ENCODE measurements at places on chromosomes 2 and 18.
A peak's percentile ranks its signal among the peaks of the same experiment; 100 is the strongest.

- no peak for DNase-seq
These were observed 2.9 kb downstream of the TEX261 start for GRCh38 chr2:70991742-70992141.

DNA sequence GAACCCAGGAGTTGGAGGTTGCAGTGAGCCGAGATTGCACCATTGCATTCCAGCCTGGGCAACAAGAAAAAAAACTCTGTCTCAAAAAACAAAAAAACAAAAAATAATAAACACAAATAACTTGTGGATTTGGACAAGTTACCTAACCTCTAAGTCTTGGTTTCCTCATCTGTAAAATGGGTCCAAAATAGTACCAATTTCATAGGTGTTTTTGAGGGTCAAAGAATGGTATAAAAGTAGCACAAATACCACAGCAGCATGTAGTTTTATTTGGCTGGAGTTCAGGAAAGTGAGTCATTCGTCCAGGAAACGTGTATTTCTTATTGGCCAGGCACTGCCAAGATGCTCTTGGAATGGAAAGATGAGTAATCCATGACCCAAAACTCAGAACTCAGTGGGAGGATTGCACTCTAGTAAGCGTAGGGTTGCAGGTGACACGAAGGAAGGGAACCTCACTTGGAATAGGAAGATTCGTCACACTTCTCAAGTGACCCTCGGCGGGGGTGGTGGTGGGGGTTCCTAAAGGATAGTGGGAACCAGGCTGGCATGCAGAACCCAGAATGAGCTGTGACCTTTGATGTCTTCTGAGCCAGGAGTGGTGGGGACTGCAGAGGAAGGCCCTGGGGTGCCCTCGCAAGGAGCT, 24.4 kb downstream of the GRHL1 start:
- peak; percentile 73 for DNase-seq

- DNase-seq: no peak
These were observed 602.8 kb downstream of the EPHA4 start for GRCh38 chr2:220969348-220969747.

GRCh38 chr2:176081376-176081836, 2.4 kb downstream of the EVX2 start:
- DNase-seq: no peak

GRCh38 chr2:100718065-100718629, 101.8 kb upstream of the NPAS2 start:
- no peak for DNase-seq

GRCh38 chr18:69326094-69326493, 74.6 kb upstream of the DOK6 start:
- no peak for DNase-seq

- no peak for DNase-seq
These were observed 118.0 kb downstream of the PXDN start for GRCh38 chr2:1626271-1626681.

- DNase-seq: no peak
These were observed 34.2 kb downstream of the PLCL1 start for GRCh38 chr2:197838579-197838978.

DNA sequence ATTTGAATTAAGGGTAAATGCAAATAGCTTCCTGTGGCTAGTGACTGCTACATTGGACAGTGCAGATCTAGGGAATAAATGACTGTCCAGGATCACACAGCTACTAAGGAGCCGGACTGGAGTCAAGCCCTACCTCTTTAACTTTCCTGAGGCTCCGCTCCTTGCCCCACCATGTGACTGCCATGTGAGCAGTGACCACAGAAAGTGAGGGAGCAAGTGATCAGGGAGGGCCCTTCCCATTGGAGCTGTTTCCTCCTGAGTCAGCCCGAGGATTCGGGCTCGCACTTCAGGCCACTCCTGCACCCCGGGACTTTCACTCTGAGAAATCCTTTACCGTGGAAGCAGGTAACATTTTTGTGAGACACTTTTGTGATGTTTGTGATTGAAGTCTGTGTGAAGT, 198.0 kb downstream of the ANKRD30B start:
- no peak for DNase-seq

GRCh38 chr2:130839011-130839780, 2.5 kb downstream of the ARHGEF4 start:
- no peak for DNase-seq

- DNase-seq: no peak
These were observed 40.7 kb upstream of the GALR1 start for GRCh38 chr18:77208964-77209363.

DNA sequence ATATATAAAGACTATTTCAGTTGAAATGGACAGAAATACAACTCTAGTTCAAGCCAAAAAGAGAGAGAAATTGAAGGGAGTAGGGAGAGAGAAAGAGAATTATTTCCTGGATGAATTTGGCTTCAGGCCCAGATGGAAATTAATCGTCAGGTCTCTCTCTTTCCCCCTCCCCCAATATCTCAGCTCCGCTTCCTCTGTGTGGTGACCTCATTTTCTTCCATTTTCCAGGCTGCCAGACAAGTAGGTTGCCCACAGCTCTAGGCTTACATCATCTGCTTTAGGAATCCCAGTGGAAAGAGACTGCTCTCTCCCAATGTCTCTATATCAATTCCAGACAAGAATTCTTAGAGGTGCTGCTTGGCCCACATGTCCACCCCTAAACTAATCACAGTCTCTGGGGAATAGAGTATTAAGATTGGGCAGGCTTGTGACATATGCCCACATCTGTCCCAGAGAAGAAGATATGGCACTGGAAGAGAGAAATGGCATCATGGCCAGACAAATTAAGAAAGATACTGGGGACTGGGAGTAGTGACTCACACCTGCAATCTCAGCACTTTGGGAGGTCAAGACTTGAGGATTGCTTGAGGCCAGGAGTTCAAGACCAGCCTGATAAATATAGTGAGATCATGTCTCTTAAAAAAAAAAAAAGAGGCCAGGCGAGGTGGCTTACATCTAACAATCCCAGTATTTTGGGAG, 37.2 kb upstream of the CFAP36 start:
- DNase-seq: peak; percentile 78

DNA sequence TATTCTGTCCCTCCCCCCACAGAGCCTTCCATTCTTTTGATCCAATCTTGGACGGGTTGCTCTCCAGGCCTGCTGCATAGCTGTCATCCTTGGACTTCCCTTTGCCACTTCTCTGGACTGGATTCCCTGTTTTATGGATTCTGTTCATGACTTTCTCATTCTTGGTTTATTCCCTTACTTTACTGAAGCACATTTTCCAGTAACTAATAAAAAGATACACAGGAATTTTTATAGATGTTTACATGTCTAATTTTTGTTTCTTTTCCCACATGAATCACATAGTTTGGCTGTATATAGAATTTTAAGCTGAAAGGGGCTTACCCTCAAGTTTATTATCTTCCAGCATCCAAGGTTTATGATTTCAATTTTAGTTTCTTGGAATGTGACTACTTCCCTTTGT, 37.9 kb downstream of the GDF7 start:
- DNase-seq: no peak

GRCh38 chr2:223626716-223627115, 24.6 kb upstream of the SCG2 start:
- no peak for DNase-seq

DNA sequence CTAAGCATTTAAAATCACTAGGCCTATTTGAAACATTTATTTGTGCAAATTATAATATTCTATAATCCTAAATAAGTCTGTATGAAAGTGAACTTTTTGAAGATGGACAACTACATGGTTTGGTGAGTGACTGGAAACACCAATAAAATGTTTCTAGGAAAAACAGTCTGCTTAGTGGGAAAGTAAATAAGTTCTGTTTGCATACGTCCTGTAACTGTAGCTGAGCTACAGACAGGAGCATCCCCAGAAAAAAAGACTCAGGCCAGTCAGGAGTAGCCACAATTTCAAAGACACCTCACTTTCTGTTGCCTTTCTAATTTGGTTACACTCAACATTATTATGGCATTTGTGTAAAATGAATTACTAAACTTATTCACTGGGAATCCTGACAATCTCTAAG, 28.4 kb upstream of the KCNJ3 start:
- DNase-seq: no peak

GRCh38 chr2:8278709-8279354, 403.0 kb upstream of the ID2 start:
- no peak for DNase-seq

DNA sequence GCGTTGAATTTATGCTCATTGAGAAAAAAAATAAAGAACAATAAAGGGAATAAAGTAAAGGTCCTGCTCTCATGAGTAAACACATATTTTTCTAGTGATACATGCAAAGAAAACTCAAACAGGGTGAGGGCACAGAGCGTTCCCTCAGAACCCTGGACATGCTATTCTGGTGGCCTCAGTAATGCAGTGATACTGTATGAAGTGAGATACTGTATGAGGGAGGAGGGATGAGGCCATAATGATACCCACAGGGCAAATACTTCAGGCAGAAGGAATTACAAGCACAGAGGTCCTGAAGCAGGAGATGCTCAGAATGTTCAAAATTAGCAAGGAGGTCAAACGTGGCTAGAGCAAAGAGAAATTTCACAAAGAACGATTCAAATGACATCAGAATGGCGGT, 28.4 kb upstream of the RNU4ATAC start:
- DNase-seq: no peak

DNA sequence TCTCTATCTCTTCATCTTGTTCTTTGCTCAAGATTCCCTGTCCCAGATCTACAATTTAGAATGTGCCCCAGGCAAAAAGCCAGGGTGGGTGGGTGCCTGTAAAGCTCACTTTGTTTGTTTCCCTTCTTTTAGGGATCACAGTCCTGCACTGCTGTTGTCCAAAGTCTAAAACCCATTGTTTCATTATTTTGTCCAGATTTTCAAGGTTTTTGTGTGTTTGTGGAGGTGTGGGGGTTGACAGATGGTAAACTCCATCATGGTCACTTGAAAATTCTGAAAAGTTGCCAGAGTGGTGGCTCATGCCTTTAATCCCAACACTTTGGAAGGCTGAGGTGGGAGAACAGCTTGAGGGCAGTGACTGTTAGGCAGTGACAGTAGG, 41.5 kb downstream of the YES1 start:
- no peak for DNase-seq

- no peak for DNase-seq
These were observed 65.1 kb downstream of the HPCAL1 start for GRCh38 chr2:10367472-10368439.

DNA sequence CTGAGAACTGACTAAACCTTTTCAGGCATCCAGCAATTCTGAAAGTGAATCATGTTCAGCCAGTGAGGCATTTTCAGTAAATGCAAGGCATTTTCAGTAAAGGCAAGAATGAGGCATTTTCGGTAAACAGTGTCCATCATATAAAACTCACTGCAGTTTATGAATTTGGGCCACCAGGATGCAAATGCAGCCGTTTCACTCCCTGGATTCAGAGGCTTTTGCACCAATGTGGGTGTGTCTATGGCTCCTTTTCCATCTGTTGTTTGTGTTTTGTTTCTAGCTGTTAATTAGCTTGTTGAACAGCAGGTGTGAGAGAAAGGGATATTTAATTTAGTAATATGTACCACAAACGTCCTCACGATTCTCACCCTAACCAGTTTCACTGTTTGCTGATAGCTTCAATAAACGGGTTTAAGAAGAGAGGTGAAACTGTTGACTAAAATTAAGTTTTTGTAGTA, 116.3 kb upstream of the PGAP1 start:
- no peak for DNase-seq

DNA sequence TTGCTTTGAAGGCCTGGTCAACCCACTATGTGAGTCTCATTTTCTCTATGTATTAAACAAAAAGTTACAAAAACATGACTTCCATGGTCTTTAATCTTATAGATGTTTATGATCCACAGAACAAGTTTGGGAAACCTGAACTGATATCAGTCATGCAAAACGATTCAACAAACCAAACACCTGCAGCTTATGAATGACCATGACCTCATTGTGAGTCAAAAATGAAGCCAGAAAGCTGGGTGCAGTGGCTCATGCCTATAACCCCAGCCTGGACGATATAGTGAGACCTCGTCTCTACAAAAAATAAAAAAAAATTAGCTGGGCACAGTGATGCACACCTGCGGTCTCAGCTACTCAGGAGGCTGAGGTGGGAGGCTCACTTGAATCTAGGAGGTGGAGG, 270.4 kb upstream of the CCDC68 start:
- DNase-seq: no peak

DNA sequence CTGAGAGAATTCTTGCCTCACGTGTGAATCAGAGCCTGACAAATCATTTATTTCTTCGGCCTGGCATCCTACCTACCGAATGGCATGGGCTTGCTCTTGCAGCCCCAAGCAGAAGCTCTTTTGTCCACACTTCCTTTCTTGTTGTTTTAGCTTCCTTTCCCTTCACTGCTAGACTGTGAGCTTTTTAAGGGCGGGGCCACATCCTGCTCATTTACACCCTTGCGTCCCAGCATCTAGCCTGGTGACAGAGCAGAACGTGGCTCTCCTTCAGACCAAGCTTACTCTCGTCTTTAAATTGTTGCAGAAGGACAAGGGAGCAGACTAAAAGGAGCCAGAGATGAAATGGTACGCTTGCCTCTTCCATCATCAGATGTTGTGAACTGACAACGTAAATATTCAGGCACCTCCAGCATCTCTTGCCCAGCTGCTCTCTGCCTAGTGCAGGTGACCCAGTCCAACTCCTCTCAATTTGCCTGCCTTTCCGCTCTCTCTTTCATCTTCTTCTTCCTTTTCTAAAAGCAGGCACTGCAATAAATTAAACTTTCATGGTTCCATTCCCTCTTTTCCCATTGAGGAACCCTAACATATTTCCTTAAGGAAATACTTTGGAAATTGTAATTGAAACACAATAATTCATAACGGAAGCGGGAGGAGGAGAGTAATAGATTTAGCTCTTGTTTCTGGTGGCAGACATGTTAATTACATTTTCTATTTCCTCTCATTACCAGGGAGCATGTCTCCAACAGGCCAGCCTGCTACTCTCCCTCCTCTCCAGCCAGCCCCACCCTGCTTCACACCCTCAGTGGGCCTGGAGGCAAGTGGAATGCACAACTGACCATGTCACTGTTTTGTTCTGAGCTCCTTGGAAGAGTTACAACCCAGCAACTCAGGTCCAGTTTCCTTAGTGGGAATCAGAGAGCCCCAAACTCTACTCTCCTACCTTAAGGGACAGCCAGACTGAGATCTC, 228.1 kb upstream of the TRIB2 start:
- no peak for DNase-seq

DNA sequence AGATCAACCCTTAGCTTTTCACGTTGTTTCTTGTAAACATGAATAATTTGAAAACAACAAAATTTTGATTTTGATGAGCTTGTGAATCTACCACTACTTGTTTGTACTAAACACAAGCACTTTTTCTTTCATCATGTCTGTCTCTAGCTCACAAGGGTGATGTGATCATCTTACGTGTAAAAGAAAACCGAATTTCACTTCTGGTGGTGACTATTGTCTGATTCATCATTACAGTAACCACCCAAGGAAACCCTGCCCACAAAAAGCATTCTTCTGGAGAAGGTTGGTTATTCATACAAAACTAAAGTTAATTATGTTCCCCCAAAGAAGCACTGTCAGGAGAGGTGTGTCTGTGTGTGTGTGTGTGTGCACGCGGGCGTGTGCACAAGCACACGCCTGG, 285.4 kb downstream of the ZNF516 start:
- DNase-seq: no peak

Measured in A673 (cell line).